ENCODE measurements at places on chromosomes 11 and 22. TPM values are rescaled to one million over a fixed set of nuclear protein-coding genes. Genes with fewer than 3 reads are reported as not detected.

Gene RIMBP3B
- 0.18 TPM for polyA plus RNA-seq

Gene CLTCL1
- polyA plus RNA-seq: 8.8 TPM

Gene INS
- not detected for polyA plus RNA-seq

Gene FOLR1
- polyA plus RNA-seq: 1.8 TPM

Gene PIWIL4
- polyA plus RNA-seq: 13.5 TPM

Gene UNC93B1
- polyA plus RNA-seq: 7.3 TPM

Gene HEPHL1
- polyA plus RNA-seq: not detected

Data from K562 (cell line).